ENCODE measurements at places on chromosomes 4 and X.

- DNase-seq = no peak
Measured at GRCh38 chr4:46667790-46668189, 241.3 kb downstream of the COX7B2 start.

GRCh38 chr4:5716391-5716790, 5.4 kb downstream of the EVC start:
- no peak for DNase-seq

DNA sequence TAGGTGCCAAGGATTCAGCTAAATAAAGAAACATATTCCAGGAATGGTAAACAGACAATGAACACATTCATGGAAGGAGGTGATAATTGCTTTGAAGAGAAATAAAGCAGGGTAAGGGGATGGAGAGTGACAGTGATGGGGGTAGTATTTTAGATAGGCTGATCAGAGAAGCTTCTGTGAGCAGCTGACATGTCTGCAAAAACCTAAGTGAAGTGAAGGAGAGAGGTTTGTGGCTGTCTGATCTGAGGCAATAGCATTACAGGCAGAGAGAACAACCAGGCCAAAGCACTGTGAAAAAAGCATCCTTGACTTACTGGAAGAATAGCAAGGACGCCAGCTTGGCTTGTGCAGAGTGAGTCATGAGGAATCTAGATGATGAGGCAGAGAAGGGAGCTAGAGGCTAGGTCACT, 271.9 kb upstream of the GATB start:
- DNase-seq = no peak

DNA sequence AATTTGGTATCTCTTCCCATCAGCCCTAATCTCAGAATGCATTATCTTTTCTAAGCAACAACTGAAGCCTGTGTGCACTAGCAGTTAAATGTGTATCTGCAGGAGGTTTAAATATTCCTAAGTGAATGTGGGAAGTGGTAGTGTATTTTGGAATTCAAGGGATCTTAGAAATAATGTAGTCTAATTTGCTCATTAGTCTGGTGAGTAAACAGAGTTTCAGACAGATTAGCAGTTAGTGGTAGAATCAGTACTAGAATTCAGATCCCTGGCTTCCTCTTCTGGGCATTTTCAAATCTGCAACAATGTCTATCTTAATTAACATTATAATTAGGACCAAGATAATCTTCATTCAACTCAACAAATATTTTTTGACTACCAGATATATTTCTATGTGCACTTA, 11.7 kb upstream of the CXCL2 start:
- DNase-seq = no peak

DNA sequence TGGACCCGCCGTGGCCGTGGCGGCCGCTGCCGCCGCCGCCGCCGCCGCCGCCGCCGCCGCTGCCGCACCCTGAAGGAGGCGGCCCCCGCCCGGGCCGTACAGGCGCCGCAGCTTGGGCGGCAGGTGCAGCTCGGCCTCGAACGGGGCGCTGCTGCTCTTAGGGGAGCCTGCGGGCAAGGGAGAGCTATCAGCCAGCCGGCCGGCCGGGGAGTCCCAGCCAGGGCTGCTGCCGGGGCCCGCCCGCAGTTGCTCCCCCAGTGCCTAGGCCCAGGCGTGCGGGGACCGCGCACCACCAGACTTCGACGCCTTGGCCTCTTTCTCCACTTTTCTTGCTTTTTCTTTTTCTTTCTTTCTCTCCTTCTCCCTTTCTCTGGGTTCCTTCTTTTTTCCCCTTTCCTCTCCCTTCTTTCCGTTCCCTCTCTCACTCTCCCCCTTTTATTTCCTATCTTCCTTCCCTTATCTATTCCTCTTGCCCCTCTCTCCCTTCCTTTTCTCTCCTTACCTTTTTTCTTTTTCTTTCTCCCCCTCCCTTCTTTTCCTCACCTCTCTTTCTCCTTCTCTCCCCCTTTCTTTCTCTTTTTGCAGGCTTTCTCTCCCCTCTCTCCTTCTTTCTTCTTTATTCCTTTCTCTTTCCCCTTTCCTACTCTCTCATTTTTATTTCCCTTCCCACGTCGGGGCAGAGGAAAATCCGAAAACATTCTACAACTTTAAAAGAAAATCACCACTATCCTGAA, 2.0 kb downstream of the ARX start:
- DNase-seq = no peak

DNA sequence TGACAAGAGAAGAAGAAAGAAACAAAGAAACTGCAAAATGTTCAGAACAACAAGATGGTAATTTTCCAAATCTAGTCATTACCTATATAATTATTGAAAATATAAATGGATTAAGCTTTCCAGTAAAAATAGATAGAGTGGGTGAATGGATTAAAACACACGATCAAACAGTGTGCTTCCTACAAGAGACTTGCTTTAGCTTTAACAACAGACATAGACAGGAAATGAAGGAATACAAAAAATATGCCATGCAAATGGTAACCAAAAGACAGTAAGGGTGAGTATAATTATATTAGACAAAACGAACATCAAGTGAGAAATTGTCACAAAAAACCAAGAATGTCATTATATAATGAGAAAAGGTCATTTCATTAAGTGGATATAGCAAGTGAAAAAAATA, 842.8 kb downstream of the CCSER1 start:
- DNase-seq = no peak

- DNase-seq = no peak
Measured at GRCh38 chrX:105323928-105324327, 103.4 kb upstream of the TEX13A start.

Data from activated CD4-positive, alpha-beta T cell treated with anti-CD3 and anti-CD28 coated beads, Interleukin-2, amount 50 U/mL, for 24 hours (primary cell).